ENCODE measurements at places on chromosomes 7 and 10.
A peak's percentile ranks its signal among the peaks of the same experiment; 100 is the strongest.

DNA sequence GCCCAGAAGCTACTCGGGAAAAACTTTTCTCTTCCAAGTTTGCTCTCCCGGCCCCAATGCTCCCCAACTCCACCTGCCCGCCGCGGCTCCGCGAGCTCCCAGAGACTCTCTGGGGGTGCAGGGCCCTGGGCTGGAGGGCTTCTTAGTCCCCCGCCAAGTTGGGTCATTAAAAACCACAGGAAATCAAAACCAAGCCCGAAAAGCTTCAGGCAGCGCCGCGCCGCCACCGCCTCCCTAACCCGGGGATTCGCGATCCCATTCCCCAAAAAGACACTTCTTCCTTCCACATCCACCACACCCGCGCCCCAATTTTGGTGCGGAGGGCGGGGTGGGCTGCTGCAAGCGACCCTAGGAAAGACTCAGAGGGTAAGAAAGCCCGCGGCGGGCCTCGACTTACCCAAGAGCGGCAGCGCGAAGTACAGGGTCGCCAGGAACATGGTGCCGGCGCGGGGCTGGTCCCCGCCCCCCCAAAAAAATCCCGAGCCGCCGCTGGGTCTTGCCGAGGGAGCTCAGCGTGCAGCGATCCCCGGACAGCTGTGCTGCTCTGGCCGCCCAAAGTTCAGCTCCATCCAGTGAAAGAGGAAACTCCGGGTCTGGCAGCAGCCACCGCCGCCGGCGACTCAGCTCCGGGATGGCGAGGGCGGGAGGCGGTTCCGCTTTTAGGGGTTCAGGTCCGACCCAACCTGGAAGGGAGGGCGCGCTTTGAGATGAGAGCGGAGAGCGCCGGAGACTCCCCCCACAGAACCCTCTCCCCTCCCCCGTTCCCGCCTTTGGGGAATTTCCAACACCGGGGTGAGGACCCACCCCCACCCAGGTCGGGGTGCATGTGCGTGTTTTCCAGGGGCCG lies 1.2 kb downstream of the GFRA1 start:
- no peak for DNase-seq

GRCh38 chr10:125641398-125641797 lies 41.6 kb downstream of the TEX36 start:
- DNase-seq, result no peak

GRCh38 chr10:107085665-107086525 lies 78.6 kb downstream of the SORCS1 start:
- no peak for DNase-seq

GRCh38 chr7:123143252-123144006 lies 56.3 kb downstream of the SLC13A1 start:
- DNase-seq, result no peak

DNA sequence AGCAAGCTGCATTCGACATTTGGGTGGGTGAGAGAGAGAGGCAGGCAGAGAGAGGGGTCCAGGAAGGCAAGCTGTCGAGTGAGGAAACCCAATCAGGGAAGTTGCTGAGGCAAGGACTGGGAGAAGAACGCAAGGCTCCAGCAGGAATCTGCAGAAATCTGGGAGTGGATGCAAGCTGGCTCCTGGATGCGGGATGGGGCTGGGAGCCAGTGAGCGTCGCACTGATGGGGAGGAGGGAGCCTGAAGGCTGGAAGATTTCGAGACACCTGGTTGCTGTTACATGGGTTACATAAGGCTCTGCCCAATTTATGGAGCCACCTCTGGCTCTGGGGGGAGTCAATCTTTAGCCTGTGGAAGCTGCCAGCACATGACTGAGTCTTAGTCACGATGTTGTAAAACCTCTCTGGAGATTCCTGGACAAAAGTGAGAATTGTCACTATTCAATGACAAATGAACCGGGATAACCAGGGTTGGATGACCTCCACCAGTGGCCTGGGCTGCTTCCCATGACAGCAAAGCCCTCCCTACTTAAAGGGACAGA lies 51.1 kb upstream of the ADRB1 start:
- no peak for DNase-seq

DNA sequence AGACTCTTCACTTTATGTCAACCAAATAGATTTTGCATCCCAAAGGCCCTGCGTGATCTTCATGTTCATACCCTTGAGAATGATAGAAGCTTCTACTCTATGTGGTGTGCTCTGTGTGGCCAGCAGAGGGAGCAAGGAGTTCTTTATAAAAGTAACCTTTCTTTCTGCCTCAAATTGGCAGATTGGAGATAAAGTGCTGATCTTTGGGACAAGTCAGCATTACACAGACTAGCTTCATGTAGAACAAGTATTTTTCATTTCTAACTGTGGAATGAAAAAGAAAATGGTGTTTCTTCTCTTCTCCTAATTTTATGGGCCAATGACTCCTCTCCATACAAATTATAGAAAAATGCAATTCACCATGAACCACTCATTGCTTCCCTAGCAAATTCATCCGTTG lies 1214.1 kb downstream of the SORCS1 start:
- peak; percentile 28 for DNase-seq

DNA sequence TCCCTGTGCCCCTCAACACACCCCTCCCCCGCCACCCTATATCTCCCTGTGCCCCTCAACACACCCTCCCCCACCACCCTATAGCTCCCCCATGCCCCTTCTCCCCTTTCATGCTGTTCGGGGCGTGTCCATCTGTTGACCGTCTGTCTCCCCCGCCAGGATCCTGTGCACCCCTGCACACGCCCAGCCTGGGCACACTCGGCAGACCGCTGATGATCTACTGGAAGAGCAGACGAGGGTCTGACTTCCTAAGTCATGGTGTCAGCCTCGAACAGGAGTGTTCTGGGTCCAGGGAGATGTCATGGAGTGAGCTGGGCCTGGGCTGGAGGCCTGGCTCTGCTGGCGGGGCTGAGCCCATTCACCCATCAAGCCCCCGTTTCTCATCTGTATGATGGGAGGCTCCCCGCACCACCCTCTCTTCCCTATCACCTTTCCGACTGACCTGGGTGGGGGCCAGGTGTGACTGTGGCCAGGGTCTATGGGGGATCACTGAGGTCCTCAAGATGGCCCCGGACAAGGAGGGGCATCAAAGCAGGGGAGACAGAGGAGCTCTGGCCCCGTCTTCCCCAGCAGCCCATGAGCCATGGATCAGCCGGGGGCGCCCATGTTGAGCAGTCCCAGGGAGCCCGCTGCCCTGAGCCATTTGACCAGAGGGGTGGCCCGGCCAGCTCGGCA lies 48.3 kb downstream of the PDGFA start:
- no peak for DNase-seq
